ENCODE measurements at places on chromosomes 7 and 10.

DNA sequence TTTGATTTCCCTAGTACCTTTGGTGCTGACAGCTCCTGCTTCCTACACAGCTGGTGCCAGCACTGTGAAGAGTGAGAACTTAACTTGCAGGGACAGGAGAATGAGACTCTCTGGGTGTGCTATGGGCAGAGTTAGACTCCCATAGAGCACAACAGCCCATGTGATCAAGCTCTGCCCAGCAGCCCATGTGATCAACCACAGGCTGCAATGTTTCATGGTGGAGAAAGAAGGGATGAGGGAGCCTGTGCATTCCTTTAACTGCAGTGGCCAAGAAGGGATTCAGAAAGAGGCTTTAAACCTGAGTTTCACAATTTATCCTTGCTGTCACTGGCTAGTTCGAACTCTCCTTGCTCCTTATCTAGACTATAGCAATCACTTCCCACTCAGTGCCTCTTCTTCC is 10.0 kb upstream of the MEST start:
- DNase-seq: no peak

DNA sequence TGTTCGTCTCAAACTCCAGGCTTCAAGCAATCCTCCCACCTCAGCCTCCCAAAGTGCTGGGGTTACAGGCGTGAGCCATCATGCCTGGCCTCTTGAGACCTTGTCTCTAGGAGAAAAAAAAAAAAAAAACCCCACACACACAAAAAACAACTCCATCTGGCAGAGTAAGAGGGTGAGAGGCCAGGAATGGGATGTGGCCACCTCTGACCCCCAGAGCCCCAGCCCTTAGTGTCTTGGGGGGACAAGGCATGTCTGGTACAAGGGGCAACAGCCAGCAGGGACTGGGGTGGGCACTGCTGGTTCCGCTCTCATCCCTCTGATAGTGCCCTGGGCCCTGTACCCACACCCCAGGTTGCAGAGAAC is 15.6 kb upstream of the TNRC18 start:
- DNase-seq: no peak

DNA sequence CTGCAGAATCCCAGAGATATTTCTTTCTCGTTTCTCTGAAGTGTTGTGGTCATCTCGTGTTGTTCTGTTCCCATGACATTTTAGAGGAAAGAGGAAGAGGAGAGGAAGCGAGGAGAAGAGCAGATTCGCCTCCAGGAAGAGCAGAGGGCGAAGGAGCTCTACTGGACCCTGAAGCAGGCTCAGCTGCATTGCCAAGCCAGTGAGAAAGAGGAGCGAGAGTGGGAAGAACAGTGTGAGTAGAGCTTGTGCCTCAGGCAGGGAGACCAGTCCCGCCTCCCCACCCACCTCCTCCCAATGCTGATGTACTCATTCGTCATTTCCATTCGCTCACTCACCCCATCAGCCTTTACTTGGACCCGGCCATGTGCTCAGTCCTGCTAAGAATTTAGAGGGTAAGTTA is 50.8 kb downstream of the SH2D4B start:
- no peak for DNase-seq

- DNase-seq: no peak
Measured at GRCh38 chr7:120108376-120108775, 164.6 kb upstream of the KCND2 start.

GRCh38 chr7:11507929-11508328 is 324.1 kb downstream of the THSD7A start:
- no peak for DNase-seq

GRCh38 chr10:2038036-2038435 is 300.7 kb upstream of the ADARB2 start:
- no peak for DNase-seq

DNA sequence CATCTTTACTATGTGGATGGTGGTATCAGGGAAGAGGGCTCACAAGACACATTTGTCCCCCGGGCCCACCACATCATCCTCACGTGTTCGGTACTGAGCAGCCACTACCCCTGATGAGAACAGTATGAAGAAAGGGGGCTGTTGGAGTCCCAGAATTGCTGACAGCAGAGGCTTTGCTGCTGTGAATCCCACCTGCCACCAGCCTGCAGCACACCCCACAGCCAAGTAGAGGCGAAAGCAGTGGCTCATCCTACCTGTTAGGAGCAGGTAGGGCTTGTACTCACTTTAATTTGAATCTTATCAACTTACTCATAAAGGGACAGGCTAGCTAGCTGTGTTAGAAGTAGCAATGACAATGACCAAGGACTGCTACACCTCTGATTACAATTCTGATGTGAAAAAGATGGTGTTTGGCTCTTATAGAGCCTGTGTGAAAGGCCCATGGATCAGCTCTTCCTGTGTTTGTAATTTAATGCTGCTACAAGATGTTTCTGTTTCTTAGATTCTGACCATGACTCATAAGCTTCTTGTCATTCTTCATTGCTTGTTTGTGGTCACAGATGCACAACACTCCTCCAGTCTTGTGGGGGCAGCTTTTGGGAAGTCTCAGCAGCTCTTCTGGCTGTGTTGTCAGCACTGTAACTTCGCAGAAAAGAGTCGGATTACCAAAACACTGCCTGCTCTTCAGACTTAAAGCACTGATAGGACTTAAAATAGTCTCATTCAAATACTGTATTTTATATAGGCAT is 9.1 kb upstream of the CSGALNACT2 start:
- no peak for DNase-seq

DNA sequence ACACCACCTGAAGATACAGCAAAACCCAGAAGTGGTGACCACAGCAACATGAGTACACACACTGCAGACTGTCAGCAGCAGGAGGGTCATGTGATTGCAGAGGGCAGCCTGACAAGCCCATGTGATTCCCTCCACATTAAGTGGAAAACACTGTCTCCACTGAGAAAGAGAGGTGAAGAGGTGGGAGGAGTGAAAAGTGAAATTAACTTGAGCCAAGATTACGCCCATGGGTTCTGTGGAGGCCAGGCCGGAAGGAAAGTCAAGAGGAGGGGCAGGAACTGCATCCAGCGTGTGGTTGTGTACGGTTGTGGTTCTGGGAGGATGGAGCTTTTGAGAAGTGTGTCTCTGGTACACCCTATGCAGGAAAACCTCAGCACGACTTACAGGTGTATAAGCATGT is 138.5 kb downstream of the PLXNA4 start:
- DNase-seq: peak; percentile 23

DNA sequence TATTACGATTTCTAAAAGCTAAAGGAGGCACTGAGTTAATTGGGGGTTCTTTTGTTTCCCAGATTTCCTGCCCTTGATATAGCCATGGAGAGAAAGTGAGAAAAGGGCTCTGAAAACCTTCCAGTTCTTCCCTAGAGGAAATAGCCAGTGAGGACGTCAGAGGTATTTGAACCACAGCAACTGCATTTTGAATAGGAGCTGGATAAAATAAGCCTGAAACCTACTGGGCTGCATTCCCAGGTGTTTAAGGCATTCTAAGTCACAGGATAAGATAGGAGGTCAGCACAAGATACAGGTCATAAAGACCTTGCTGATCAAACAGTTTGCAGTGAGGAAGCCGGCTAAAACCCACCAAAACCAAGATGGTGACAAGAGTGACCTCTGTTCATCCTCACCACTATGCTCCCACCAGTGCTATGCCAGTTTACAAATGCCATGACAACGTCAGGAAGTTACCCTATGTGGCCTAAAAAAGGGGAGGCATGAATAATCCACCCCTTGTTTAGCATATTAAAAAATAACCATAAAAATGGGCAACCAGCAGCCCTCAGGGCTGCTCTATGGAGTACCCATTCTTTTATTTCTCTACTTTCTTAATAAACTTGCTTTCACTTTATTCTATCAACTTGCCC is 85.1 kb upstream of the FRMD4A start:
- DNase-seq: no peak

DNA sequence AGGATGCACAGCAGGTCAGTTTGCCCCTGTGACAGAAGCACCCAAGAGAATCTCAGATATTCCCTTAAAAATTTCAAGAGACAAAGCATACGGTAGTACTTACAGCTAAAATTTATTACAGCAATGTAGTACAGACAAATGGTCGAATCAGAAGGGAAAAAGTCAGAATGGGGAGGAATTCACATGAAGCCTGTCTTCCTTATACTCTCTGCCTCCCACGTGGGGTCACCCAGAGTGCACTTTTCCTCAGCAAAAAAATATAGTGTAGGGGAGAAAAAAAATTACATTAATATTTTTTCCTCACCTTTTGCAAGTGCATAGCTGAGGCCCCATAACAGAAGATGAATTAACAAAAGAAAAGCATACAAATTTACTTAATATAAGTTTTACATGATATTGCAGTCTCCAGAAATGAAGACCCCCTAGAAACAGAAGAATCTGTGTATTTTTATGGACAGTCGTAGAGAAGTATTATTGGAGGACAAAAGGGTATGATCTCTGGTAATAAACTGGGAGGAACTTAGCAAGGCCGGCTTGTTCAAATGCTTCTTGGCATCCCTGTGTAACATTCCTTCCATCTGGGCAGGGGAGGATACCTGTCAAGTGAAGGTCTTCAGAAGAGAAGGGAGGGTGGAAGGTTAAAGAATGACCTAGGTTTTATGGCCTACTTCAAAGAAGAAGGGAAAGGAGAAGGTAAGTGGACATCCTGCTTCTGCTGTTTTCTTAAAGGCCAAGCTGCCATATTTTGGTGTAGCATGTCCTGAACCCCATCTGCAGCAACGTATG is 270.6 kb upstream of the MAGI2 start:
- DNase-seq: no peak

GRCh38 chr7:35792873-35793489 is 7.9 kb upstream of the SEPTIN7 start:
- no peak for DNase-seq

GRCh38 chr7:142797391-142798377 is 26.9 kb downstream of the PRSS2 start:
- DNase-seq: no peak

DNA sequence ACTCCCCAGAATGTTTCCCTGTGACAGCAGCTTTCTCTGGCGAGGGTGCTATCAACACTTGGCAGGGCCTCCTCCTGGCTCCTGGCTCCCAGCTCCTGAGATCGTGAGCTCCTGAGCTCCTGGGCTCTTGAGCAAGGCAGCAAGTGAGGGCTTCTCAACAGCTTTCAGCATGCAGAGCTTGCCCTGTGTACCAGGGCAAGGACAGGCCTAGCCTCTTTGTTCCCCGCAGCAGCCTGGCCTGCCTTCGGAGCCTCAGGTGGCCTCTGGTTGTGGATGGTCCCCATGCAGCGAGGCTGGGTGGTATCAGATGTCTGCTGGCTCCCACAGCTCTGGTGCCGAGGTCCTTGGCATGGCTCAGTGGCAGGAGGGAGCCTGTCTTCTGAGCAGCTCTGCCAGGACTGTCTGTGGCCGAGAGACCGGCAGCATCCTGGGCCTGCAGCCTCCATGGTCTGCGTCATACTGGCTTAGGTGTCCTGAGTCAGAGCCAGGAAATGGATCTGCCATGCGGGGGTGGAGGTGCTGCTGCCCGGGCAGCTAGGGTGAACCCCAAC is 44.2 kb downstream of the ZMIZ1 start:
- DNase-seq: no peak

GRCh38 chr10:11334436-11334835 is 277.0 kb downstream of the USP6NL start:
- no peak for DNase-seq

DNA sequence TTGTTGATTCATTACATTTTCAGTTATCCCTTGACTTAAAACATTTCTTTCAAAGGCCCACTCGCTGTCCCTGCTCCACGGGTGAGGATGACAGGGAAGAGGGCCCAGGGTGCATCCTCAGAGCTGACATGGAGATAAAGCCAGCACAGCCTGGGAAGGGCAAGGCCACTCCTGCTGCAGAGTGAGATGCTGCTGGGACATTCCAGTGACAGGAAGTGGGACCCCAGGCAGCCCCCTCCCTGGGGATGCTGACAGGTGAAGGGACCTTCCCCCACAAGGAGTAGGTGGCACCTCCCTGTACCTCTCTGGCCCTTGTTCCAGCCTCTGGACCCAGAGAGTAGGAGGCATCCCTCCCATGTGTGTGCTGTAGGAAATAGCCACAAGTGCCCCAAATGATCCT is 97.8 kb upstream of the DDC start:
- DNase-seq: no peak

DNA sequence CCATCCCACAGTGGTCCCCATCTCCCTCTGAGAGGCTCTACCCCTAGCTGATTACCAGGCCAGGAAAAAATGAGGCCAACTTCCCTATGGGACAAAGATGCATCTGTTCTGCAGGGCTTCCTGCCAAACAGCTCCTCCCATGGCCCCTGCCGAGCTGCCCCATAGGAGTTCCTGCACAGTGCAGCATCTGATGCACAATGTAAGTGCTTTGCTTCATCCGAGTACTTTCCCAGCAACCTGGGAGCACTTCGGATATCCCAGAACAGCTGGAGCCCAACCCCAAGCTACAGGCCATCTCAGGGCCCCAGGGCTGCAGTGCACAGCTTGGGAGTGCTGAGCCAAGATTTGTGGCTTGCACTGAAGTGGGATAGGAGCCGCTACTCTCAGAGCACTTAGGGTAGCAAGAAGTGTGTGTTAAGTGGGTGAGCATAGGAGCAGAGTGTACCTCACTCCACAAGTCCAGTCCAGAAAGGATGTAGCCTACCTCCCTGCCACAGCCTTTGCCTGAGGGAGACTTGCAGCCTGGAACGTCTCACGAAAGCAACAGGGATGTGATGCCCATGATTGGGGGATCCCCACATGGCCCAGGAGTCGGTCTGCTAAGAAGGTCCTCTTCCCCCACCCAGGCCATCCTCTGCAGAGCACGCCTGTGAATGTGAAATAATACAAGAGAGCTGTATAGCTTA is 209.6 kb upstream of the VWC2 start:
- no peak for DNase-seq

GRCh38 chr10:52703451-52703850 is 69.1 kb downstream of the MBL2 start:
- DNase-seq: no peak

DNA sequence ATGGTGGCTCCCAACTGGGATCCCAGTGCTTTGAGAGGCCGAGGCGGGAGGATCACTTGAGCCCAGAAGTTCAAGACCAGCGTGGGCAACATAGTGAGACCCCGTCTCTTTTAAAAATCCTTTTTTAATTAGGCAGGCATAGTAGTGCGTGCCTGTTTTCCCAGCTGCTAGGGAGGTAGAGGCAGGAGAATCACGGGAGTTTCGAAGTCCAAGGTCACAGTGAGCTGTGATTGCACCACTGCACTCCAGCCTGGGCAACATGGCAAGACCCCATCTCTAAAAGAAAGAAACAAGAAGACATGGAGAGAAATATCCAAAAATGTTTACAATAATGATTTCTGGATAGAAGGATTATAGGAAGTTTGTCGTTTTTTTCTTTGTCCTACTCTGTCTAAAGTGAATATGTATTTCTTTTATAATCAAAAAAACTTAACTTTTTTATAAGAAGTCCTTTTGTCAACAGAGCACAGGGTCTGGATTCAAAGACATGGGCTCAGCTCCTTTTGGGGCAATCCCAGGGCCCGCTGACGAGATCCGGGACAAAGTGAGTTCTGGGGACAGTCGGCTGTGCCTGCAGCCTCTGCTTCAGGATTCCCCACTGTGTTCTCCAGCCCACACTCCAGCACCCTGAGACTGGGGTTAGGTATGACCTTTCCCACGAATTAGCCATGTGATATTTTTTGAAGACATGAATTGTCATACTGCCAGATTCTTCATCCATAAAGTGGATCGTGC is 45.6 kb downstream of the PDGFA start:
- no peak for DNase-seq
